Thoracic aorta (tissue), 2 donors: ENCODE measurements at places on chromosomes 11 and 22.

DNA sequence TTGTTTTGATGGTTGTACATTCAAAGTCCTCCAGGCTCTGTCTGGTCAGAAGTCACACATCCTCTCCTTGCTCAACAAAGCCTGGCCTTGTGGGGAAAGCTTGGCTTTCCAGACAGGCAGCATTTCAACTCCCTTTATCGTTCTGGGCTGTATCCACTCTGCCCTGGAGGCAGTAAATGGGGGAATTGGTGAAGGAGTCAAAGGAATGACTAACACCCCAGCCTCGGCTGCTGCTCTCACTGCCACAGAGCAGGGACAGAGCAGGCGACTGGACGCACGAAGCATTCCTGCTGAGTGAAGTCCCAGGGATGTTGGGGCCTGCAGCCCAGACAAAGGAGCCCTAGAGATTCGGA, 52.8 kb downstream of the WNT11 start:
- DNase-seq, result no peak

- no peak for DNase-seq
Observed at GRCh38 chr11:115067471-115067870, 389.1 kb downstream of the NXPE2 start.

DNA sequence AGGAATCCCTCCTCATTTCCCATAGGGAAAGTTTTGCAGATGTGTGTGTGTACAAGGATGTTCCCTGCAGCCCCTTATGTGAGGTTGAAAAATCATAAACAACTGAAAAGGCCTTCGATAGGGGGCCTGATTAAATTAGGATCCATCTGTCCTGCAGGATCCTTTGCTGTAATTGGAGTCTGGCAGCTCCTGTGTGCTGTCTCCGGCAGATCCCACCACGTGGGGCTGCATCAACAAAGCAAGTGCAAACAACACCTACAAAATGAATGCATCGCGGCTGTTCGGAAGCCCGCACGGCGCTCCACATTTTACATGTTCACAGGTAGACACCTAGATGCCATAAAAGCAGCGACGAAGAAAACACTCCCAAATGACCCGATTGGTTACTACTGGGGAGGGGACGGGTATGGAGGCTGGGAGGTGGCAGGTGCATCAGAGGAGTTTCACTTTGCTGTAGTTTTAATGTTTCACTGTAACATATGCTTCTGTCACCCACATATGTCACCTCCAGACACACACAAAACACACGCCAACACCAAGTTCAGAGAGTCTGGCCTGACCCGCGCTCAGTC, 52.2 kb downstream of the NFAM1 start:
- no peak for DNase-seq

DNA sequence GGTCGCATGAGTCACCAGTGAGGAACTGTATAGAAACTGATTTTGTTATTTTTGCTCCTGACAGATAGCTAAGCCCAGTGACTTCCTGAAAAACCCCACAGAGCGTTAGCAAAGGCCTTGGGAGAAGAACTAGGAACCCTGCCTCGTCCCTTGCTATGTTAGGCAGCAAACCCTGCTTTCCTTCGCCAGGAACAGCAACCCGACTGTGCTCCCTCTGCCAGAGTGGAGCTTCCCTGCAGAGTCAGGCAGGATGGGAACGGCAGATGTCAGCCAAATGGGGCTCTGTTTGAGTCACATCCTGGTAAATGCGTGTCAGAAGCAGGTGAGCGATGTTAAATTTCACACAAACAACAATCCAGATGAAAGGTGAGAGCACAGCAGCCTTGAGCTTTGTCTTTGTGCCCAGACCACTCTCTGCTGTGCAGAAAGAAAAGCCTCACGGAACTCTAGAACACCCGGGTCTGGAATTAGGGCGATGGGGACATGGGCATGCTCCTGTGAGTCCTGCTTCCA, 186.6 kb downstream of the ADAMTS15 start:
- no peak for DNase-seq

DNA sequence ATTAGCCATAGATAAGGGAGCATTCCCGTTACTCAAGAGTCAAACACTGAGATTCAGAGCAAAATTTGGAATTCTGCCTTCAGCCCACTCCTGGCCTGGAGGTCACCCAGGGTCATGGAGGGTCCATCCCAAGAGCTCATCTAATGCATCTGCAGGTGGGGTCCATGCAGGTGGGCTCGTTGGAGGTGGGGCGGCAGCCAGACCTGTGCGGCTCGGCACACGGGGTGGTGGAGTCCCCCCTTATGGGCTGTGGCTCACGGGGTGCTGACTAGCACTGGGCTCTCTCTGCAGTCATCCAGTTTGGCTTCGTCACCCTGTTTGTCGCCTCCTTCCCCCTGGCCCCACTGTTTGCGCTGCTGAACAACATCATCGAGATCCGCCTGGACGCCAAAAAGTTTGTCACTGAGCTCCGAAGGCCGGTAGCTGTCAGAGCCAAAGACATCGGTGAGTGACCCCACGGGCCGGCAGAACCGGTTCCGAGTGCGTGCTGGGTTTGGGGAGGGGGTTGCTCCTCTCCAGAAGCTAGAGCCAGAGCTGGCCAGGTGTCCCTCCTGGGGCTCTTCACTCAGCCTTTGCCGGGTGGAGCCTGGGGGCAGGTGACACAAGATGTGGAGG, 32.4 kb upstream of the FADD start:
- DNase-seq, result no peak
